ENCODE measurements at places on chromosomes 5 and 9.

GRCh38 chr5:137667341-137667740, 68.5 kb downstream of the KLHL3 start:
- no peak for ATAC-seq

- ATAC-seq: no peak
Measured at GRCh38 chr5:180367991-180368390, 14.9 kb upstream of the GFPT2 start.

DNA sequence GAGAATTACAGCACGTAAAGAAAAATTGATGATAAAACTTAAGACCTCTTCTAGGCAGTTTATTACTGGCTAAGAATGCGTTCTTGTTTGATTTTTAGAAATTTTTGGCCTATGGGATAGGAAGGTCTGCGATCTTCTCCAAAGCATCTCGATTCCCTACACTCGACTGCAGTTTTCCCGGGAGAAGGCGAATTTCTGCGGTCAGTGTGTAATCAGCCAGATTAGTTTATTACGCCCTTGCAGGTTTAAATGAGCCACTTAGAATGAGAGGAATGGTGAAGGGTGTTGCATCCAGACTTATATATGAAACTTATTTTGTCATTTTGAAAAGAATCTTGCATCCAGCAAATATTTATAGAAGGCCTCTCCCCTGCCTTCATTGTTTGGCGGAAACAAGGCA, 1.2 kb downstream of the MTAP start:
- ATAC-seq: no peak

- no peak for ATAC-seq
Measured at GRCh38 chr9:124018730-124019697, 7.4 kb downstream of the LHX2 start.

DNA sequence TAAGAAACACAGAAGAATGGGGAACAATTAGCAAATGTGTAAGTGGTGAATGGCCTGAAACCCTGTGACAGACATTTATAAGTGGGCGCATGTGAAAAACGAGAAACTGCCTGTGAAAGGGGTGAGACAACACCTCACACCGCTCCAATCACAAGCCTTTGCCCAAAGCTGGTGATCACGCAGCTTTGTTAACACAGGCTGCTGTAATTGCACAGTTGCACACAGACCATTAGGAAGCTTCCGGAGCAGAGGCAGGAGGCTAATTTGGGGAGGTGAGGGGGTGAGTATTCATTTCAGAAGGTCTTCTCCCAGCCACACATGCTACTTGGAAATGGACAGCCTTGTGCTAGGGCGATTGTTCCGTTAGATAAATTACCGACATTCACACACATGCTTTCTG, 294.0 kb downstream of the MED10 start:
- ATAC-seq: no peak

DNA sequence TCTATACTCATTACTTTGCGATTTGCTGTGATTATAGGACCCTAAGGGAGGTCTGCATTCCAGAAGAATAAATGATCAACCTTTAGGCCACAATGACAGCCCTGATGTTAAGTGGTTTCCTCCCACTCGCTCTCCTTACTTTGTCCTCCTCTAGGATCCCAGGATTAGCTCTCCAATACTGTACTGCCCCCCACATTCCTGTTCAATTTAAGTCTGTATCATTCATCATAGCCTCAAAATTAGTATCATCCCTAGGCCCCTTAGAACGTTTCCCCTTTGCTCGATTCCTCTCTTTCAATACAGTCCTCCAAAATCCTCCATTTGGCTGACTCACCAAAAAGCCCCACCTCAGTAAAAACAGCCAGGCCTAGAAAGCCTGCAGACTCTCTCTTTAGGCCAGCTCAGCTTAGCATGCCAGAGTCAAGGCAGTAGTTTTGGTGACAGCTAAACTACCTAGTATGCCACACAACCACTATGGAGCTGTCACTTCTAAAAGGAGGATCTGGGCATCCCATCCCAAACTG, 24.4 kb downstream of the RNF145 start:
- ATAC-seq: peak; percentile 39

DNA sequence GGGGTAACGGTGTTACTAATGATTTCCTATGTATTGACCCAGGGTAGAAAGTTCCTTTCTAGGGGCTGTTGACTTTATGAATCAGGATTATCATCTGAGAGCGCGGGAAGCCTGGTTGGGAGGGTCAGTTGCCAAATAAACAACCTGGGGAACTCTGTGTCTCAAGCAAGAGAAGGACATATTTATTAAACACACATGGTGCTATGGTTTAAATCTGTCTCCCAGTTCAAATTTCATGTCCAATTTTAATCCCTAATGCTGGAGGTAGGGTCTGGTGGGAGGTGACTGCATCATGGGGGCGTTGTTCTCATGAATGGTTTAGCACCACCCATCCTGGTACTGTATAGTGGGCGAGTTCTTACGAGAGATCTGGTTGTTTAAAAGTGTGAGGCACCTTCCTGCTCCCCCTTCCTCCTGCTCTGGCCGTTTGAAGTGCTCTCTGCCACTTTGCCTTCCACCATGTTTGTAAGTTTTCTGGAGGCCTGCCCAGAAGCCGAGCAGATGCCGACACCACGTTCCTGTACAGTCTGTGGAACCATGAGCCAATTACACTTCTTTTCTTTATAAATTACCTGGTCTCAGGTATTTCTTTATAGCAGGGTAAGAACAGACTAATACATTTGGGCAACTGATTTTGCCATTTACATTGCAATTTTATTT, 19.7 kb upstream of the GAS1 start:
- ATAC-seq: no peak

- ATAC-seq: no peak
Measured at GRCh38 chr9:73525350-73525749, 373.7 kb downstream of the ANXA1 start.

DNA sequence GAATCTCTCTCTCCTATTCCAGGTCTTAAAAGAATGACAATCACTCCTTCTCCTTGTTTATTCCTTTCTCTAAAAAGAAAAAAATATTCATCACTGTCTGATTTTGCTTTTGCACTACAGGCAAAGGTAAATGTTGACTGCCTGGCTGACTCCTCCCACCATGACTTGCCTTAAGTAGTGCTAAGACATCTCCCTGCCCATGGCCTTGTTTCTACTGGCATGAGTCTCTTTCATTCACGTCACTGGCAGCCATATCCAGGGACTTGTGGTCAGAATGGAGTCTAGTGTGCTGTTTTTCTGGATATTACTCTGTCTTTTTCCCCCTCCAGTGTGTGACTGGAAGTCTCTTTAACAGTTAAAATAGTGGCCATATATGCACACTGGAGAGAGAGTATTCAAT, 522.9 kb upstream of the DAB2 start:
- ATAC-seq: no peak

DNA sequence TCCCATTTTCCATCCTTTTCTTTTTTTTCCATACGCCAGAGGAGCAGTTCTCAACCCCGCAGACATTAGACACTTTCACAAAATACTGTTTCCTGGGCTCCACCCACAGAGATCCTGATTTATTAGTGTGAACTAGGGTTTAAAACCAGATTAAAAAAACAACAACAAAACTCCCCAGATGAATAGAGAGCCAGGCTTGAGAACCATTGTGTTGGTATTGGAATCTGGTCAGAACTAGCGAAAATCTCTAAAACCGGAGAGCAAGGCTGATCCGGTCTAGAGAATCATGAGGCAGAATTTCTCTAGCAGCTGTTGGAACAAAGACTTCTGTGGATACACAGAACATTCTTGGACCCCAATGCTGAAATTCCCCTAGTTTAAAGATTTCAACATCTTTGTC, 173.0 kb downstream of the PCSK1 start:
- ATAC-seq: no peak

- no peak for ATAC-seq
Measured at GRCh38 chr9:38172586-38172985, 103.6 kb upstream of the SHB start.

GRCh38 chr9:3027210-3027609, 183.3 kb upstream of the PUM3 start:
- ATAC-seq: no peak

- no peak for ATAC-seq
Measured at GRCh38 chr9:134029248-134030226, 4.3 kb downstream of the BRD3OS start.

DNA sequence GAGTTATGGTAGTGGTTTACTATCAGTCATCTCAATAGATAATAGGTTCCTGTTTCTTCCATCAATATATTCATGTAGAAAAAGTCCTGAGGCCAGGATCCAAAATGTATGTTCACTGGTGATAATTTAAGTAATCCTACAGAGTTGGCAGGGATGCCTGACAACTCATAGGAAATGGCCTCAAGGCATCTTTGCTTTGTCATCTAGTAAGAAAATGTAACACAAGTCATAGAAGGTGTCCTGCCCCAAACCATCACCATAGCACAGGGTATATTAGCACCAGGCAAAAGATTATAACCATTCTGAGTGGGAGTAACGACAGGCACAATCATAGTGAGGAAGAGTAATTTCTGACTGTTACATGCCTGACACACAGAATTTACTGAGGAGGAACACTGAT, 257.0 kb downstream of the TMEM167A start:
- ATAC-seq: no peak

DNA sequence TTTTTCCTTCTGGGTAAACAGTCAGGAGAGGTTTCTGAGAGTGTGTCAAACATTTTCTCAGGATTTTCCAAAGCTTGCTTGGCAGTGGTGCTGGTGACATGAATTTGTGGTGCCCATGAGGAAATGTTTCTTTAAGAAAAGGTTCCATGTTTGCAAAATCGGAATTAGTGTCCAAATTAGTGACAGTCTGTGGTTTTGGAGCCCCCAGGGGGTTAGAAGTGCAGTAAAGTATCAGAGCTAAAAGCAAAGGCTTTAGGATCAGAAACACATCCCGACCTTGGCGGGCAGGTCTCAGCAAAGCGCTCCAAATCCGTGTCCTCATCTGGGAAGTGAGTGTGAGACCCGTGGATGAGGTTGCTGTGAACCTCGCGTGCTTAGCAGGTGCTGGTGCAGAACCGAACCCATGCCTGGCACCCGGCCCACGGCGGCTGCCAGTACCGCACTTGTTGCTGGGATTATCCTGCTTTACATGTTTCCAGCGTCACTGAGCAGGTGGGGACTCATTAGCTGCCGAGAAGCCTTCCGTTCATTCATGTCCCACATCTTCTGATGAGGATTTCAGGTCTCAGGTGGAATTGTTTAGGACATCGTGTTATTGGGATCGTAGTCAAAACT, 70.8 kb upstream of the COL5A1 start:
- no peak for ATAC-seq

- peak; percentile 49 for ATAC-seq
Measured at GRCh38 chr9:95268681-95269080, 48.8 kb downstream of the FANCC start.

DNA sequence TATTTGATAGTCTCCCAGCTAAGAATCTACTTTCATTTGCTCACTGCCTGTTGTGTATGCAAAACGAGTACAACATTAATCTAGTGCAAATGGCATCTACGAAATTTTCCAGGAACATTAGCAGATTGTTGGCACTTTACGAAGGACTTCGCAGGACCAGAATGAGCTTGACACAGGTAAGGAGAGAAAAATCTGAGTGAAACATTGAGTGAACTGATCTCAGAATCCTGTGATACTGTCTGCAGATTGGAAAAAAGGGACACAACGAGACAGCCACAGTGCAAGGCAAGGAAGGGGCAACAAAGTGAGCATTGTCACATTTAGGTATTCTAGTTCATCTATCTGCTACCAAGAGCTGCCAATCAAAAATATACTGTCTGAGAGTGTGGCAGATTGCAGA, 350.5 kb downstream of the ZNF608 start:
- no peak for ATAC-seq

DNA sequence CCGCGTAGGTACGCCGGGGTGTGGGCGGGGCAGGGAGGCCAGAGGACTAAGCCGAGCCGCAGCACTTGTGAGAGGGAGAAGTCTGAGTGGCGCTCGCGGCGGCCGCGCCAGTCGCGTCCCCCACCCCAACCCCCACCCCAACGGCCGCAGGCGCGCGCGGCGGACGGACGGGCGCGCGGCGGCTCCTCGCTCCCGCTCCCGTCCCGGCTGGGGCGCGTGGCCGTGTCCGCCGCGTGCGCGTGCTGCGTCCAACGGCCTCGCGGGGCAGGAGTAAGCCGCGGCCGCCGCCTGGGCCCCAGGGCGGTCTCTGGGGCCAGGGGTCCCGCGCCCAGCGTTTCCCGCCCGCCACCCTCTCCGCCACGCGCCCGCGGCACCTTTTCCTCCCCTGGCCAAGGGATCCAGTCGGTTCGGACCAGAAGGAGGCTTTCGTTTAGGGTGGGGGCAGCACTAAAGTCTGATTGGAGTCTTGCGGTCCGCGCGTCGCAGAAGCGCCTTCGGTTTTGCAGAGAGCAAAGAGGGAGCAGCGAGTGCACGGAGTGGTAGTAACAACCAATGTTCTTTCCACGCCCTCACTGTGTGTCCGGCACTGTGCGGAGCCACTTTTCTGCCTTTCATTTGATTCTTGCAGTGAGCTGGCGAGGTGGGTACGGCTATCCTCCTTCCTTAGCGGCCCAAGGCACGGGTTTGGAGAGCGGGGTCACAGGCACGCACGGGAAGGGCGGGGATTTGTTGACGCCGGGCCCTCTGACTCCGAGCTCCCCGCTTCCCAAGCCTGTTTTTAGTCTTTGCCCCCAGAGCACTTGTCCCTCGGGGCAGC, 483 bp downstream of the G3BP1 start:
- ATAC-seq: no peak

DNA sequence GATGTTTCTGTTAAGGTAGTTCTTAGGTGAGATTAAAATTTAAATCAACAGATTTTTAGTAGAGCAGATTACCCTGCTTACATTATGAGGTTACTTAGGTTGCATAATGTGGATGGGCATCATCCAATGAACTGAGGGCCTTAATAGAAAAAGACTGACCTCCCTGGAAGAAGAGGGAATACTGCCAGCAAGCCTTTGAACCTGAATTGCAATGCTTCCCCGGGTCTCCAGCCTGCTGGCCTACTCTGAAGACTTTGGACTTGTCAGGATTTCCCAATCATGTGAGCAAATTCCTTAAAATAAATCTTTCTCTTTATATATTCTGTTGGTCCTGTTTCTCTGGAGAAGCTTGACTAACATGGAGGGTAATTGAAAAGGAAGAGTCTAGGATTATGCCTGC, 542.1 kb upstream of the ARRDC3 start:
- no peak for ATAC-seq

- ATAC-seq: peak; percentile 82
Measured at GRCh38 chr9:112029921-112030444, 133.4 kb downstream of the UGCG start.

- no peak for ATAC-seq
Measured at GRCh38 chr5:54837093-54837492, 148.3 kb downstream of the ESM1 start.

DNA sequence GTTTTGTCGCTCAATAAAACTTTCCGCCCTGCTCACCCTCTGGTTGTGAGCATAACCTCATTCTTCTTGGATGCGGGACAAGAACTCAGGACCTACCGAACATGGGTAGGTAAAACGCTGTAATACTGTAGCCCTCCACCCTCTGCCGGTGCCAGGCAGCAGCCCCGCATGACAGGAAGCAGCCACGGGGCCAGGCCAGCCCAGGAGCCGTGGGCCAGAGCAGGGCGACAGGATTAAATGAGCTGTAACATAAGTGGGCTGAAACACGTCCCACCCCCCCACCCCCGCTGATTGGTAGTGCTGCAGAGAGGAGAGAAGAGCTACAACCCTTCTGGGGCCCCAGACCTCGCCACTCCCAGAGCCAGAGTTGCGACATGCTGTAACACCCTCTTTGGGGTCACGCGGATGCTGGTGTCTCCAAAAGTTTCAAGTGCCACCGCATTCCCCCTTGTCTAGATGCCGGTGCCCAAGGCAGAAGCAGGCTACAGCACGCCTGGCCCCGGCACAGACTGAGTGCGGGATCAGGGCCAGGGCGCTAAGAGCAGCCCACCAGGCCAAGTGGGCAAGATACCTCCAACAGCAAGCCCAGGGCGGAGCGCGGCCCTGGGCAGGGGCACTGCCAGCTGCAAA, 81.8 kb downstream of the FBXW11 start:
- peak; percentile 70 for ATAC-seq
